ENCODE measurements at places on chromosomes 2 and 18.
A peak's percentile ranks its signal among the peaks of the same experiment; 100 is the strongest.

DNA sequence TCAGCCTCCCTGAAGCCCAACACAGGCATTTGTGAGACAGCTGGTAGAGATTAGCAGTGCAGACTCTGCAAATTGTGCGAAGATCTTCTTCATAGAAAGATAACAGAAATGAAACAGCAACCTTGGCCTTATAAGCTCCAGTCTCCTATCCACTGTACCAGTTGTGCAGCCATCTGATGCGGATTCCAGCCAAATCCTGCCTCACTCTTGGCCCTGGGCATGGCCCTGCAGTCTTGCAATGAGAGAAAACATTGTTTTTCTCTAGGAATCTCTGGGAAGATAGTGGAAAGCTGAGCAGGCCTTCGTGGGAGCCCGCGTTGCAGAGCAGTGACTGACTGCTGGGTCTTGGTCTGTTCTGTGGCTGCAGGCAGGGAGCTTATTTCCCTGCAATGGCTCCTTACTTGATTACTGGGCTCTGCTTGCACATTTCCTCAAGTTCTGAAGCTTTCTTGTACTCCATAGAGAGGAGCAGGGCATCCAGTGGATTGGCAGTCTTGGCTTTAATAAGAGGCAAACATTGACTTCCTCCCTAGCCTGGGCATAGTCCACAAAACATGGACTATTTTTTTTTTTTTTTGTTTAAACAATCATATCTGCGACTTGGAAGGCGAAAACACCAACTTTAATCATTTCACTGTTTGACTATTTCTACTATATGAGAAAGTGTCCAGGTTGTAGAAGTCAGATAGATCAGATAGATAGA, 193.0 kb downstream of the ACTR3 start:
- DNase-seq, result no peak

- no peak for DNase-seq
Observed at GRCh38 chr18:13429884-13430510, 211.4 kb downstream of the LDLRAD4 start.

DNA sequence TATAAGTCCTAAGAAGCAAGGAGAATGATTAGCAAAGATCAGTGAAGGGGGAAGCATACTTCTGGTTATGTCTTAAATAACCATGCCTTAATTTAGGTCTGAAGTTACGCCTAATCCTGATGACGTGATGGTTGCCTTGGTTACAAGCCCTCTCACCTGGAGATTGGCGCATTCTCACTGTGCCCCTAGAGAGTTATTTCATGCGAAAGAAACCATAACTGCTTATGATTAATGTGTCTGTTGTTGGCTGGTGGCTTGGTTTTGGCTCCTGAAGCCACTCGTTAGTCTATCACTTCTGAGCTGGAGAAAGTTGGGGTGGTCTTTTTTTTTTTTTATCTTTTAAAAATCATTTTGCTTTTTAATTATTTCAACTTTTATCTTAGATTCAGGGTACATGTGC, 47.0 kb downstream of the TNFRSF11A start:
- DNase-seq, result no peak

DNA sequence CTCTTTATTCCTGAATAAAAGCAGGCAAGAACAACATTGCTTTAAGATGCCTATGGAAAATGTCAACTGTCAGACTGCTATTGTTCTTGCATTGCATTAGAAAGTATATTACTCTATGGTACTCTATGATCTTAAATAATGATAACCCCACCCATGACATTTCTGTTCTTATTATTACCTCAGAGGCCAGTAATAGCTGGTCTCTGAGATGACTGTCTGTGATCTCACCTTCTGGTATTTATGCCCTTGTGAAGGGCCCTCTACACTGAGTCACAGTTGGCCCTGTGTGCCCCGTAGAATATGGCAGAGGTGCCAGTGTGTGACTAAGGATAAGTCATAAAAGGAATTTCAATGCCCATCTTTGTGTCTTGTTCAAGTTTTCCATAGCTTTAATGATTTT, 61.0 kb downstream of the SPP2 start:
- DNase-seq, result no peak

- DNase-seq, result no peak
Observed at GRCh38 chr2:134818321-134818720, 20.1 kb upstream of the ACMSD start.

DNA sequence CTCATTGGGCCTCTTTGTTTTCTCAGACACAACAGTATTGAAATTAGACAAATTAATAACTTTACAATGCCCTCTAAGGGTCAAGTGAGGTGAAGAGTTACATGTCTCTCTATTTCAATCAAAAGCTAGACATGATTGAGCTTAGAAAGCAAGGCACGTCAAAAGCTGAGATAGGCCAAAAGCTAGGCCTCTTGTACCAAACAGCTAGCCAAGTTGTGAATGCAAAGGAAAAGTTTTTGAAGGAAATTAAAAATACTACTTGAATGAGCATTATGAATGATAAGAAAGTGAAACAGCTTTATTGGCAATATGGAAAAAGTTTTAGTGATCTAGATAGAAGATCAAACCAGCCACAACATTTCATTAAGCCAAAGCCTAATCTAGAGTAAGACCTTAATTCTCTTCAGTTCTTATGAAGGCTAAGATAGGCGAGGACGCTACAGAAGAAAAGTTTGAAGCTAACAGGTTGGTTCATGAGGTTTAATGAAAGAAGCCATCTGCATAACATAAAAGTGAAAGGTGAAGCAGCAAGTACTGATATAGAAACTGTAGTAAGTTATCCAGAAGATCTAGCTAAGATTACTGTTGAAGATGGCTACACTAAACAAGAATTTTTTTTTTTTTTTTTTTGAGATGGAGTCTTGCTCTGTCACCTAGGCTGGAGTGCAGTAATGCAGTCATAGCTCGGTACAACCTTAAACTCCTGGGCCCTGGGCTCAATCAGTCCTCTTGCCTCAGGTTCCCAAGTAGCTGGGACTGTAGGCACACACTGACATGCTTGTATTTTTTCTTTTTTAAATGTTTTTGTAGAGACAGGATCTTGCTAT, 65.5 kb downstream of the FAM117B start:
- no peak for DNase-seq

- no peak for DNase-seq
Observed at GRCh38 chr18:34600158-34600557, 109.9 kb upstream of the DTNA start.

DNA sequence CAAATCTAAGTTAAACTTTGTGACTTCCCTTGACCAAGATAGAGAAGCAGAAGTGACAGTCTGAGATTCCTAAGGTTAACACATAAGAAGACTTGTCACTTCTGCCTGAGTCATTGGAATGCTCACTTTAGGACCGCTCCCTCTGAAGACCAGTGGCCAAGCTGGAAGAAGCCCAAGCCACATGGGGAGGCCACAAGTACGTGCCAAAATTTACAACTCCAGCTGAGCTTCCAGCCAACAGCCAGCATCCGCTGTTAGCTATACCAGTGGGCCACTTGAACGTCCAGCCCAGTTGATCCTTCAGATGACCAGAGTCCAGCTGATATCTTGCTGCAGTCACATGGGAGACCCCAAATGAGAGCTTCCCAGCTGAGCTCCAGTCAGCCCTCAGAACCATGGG, 18.1 kb upstream of the ANTXR1 start:
- DNase-seq, result no peak

GRCh38 chr18:73531601-73532000, 616.0 kb downstream of the FBXO15 start:
- no peak for DNase-seq

GRCh38 chr2:54092940-54093339, 22.5 kb upstream of the ACYP2 start:
- no peak for DNase-seq

- peak; percentile 51 for DNase-seq
Observed at GRCh38 chr2:43946685-43947084, 49.1 kb downstream of the LRPPRC start.

GRCh38 chr18:54129448-54130067, 94.9 kb downstream of the MBD2 start:
- DNase-seq, result no peak

DNA sequence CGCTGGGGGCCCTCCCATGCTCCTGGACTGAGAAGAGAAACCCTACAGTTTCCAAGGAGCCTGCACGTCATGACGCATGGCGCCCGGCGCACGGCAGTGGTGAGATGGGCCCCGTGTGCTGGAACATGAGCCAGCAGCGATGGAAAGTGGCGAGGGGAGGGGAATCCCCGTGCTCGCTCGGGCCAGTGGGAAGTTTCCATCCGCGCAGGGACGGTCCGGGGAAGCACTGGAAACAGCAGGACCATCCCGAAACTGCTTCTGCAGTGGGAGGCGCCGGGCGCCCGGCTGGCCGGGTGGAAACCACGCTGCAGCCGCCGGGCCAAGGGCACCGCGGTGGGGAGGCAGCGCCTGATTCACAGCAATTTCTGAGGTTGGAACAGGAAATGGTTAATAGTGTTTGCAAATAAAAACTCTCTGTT, 4.9 kb upstream of the PDCD1 start:
- no peak for DNase-seq

DNA sequence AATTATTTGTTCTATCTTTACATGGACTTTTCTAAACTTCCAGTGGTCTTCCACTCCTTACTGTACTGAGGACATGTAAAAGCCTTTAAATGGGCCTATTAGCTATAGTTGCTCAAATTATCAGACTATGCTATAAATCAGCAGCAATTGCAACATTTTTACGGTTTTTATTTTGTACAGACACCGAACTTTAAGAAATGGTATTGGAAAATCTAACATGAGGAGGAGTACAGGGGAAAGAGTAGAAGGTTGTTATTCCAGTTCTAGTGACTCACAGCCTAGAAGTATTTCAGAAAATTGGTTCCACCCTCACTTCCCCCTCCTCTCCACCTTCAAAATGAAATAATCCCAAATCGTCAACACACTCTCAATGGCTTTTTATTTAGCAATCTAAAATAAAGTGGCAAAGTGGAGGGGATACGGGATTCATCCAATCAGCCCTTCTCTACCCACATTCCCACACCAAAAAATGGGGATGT, 1.1 kb downstream of the NCKAP1 start:
- DNase-seq, result no peak

GRCh38 chr18:59197636-59198035, 22.3 kb upstream of the GRP start:
- no peak for DNase-seq

DNA sequence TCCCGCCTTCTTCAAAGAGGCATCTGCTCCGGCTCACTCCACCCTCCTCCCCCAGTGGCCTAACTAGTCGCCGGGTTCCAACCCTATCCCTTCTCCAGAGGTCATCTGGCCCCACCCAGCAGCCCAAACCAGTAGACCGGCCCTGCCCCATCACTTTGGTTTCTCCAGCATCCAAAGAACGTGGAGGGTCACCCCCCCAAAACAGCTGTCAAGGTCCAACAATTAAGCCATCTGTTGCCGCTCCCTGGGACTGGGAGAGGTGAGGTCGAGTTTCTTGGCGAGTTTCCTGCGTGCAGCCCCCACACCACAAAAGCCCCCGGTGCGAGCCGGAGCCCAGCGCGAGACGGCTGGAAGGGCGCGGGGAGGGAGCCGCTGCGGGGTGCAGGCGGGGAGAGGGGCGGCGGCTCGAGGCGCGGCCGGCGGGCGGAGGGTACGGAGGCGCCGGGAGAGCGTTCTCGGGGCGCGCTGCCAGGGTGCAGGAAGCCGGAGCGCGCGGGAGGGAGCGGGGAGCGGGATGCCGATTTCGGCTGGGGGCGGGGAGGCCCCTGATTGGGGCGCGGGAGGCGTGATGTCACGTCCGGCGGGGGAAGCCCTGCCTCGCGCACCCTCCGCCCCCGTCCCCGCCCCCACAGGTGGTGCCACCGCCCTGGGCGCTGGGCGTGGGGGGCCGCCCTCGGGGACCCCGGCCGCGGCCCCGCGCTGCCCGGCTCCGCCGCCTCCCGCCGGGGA, 571 bp upstream of the GPC1 start:
- peak; percentile 97 for DNase-seq

GRCh38 chr2:216133397-216133796, 24.2 kb downstream of the XRCC5 start:
- DNase-seq, result no peak

GRCh38 chr2:161609930-161610329, 14.3 kb upstream of the SLC4A10 start:
- DNase-seq, result no peak

- peak; percentile 87 for DNase-seq
Observed at GRCh38 chr2:69767034-69767433, 25.1 kb downstream of the ANXA4 start.

DNA sequence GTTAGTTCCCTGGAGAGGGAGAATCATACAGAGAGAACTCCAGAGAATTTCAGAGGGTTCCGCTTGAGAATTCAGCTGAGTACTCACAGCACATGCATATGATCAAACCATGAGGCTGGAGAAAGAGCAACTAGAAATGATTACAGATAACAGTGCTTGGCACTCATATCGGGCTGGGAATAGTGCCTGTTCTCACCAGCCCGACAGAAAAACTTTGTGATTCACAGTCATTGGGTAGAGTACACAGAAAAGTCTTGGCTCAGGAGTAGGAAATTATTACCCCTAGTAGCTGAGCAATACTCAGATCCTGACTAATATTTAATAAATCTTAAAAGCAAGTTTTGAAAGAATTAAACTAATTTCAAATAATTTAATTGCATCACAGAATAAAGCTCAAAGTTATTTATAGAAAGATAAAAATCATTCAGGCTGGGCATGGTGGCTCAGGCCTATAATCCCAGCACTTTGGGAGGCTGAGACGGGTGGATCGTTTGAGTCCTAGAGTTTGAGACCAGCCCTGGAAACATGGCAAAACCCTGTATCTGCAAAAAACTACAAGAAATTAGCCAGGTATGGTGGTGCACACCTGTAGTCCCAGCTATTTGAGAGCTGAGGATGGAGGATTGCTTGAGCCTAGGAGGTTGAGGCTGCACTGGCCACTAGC, 6.8 kb downstream of the WDPCP start:
- DNase-seq, result no peak

- no peak for DNase-seq
Observed at GRCh38 chr2:225895126-225895525, 495.6 kb downstream of the NYAP2 start.

DNA sequence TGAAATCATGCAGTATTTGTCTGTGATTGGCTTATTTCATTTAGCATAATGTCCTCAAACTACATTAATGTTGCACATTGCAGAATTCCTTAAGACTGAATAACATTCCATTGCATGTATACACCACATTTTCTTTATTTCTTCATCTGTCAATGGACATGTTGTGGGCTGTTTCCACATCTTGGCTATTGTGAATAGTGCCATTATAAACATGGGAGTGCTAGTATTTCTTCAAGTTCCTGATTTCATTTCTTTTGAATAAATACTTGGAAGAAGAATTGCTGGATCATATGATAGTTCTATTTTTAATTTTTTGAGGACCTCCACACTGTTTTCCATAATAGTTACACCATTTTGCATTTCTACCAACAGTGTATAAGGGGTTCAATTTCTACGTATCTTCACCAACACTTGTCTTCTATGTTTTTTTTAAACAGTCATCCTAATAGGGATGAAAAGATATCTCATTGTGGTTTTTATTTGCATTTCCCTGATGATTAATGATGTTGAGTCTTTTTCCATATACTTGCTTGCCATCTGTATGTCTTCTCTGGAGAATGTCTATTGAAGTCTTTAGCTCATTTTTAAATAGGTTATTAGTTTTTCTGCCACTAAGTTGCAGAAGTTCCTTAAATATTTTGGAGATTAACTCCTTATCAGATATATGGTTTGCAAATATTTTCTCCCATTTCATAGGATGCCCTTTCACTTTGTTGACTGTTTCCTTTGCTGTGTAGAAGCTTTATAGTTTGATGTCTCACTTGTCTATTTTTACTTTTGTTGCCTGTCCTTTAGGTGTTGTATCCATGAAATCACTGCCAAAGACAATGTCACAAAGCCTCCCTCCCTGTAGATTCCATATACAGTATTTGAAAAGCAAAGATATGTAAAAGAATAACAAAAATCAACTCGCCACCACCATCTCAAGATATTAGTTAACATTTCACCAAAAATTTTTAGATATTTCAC, 14.6 kb downstream of the FBXO11 start:
- DNase-seq, result no peak
